ENCODE measurements at places on chromosomes 1 and 21.

DNA sequence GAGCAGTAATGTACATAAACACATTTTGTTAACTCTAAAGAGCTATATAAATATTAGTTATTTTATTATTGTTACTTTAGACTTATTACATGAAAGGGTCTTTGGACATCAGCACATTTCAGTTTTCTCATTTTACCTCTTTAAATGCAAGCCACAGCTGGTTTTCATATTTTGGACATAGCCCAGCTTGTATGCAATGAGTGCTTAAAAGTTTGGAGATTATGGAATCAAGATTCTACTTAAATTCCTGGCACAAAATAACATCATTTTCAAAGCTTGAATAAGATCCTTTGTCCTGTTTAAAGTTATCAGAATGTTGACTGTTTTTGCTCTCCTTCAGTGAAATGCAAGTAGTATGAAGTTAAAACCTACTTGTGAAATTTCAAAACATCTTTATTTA lies 15.5 kb upstream of the LEPR start:
- no peak for DNase-seq

DNA sequence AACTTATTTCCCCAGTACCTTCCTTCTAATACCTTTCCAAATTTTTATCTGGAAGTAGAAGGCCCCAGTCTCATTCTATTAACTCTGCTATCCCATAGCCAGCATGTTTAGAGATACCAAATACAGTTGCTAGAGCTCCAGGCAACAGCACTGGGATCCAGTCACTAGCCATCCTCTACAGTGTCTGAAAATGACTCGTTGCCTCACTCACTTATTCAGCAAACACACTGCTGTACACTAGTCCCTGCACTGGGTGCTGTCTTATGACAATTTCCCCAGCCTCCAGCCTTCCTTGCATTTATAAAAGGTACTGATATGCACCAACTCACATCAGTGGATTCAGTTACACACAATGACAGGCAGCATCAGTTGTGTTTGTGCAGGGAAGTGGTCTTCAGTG lies 179.0 kb downstream of the DSCAM start:
- DNase-seq = no peak

DNA sequence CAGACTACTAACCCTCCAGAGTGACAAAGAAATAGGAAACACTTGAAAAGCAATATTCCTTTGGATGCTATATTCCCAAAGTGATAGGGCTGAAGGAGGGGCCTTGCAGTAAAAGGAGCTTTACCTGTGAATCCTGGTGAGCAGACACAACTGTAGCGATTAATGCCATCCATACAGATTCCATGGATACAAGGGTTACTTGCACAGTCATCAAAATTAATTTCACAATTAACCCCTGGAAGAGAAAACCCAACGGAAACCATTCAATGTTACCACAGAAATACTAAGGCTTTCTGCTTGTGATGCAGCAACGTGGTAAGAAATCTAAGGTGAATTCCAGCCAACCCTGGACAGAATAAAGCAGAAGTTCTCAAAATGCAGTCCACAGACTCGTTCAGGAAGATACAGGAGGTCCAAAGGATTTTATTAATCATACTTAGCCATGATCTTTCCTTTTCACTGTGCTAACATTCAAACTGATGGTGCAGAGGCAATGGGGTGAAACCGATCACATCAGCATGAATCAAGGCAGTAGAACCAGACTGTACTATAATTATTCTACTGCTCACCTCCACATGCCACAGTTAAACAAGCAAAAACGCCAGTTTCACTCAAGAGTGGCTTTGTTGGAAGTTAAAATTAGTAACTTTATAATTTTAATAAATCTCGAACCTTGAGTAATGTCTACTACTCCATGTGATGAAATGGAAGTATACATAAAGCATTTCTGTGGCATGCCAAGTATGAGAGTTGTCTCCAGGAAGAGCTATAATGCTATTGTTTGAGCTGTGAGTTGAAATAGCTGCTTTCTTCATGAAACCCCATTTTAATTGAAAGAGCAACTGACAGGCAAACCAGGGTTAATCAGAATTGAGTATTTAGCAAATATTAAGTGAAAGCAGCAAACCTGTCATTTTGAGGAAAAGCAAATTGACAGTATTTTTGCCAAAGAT lies 63.2 kb upstream of the ADAM30 start:
- DNase-seq = no peak

DNA sequence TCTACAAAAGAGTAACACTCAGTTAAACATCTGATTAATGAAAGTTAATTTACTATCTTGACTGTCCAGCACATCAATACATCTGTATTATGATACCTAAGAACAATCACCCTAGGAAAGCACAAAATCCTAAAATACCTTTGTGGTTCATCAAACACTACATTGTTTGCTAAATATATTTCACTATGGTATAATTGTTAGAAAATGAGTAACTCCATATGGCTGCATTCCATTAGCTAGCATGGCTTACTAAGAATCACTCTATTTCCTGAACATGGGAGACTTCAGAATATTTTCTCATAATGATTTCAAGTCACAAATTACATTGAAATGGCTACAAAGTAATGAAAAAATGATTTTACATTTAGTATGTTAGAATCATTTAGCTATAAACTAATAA lies 12.5 kb downstream of the TRMT1L start:
- DNase-seq = no peak

GRCh38 chr1:33228935-33229487 lies 27.3 kb upstream of the ZNF362 start:
- no peak for DNase-seq

GRCh38 chr1:247111700-247112478 lies 7.7 kb upstream of the ZNF669 start:
- DNase-seq = peak; percentile 14

- DNase-seq = no peak
These were observed 90.4 kb downstream of the RGS21 start for GRCh38 chr1:192407206-192407605.

DNA sequence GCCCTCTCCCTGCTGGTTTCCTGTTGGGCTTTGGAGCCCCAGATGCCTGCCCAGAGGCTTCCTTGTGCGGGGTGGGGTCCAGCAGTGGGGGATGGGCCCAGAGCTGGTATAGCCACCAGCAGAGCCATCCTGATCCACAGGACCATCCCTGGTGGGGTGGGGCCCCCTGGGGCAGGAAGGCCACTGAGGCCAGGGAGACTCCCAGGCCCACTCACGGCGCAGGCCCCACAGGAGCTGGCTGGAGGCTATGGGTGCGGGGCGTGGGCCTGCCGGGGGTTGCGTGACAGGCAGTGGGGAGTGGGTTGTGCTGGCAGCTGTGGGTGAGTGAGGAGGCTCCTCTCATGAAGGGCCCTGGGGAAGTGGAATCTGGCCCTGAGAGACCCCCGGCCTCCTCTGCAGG lies 5.7 kb downstream of the LRRC3 start:
- no peak for DNase-seq

DNA sequence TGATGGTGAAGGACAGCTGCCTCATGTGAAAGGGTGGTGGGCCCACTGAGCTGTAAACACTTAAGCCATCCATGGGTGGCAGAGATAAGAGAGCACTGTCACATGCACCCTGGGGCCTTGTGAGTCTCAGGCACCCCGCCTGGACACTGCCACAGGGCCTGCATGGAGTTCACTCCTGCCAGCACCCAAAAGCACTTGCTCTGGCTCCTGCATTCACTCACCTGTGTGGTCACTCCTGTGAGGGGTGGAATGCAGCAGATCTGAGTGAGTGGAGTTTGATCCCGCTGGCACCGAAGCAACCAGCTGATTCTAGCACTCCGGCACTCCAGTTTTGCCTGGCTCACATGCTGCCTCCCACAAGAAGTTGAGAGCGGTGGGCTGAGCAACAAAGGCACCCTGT lies 1142.1 kb upstream of the PRMT6 start:
- no peak for DNase-seq

GRCh38 chr1:156828400-156829124 lies 11.9 kb upstream of the SH2D2A start:
- no peak for DNase-seq

GRCh38 chr1:156499194-156499841 lies 1.3 kb downstream of the MEF2D start:
- no peak for DNase-seq

DNA sequence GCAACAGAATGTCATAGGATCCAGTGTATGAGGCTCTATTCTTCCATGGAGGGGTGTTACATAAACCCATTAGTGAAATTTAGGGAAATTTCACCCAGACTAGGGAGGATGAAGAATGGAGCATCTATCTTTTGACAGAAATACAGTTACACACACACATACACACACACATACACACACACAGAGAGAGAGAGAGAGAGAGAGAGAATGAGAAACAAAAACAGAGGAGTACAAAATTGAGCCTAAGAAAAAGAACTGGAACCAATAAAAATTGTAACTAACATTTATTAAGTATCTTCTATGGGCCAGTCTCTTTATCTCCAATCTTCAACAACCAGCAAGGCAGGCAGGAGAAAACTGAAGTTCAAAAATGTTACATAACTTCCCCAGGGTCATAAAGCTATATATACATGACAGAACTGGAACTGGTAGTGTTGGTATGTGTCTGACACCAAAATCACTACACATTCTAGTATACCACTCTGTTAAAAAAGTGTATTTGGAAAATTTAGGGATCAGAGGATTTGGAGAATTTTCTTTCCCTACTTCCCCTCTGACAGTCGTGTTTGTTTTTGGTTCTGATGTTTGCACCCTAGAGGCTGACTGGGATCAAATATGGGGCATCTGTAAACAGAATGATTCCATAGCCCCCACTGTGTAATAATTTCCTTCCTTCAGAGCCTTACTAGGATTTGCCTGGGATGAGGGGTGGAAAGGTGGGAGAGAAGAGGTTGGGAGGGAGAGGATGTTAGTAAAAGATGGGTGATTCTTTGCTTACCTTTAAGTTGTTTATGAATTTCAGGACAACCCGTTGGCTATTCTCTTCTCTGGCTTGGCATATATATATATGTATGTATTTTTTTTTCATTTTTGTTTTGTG lies 1.0 kb upstream of the ZFYVE9 start:
- no peak for DNase-seq

DNA sequence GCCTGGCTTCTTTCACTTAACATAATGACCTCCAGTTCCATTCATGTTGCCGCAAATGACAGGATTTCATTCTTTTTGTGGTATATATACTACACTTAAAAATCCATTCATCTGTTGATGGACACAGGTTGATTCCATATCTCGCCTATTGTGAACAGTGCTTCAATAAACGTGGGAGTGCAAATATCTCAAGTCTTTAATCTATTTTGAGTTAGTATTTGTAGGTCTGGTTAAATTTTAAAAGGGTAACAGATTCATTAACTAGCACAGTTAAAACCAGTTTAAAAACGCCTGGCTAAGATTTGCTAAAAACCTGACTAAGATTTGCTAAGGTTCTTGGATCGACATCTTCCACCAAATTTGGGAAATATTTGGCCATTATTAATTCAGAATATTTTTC lies 45.7 kb downstream of the CRB1 start:
- no peak for DNase-seq

- no peak for DNase-seq
These were observed 46.0 kb downstream of the OPTC start for GRCh38 chr1:203539831-203540546.

- no peak for DNase-seq
These were observed 6.8 kb downstream of the TENT5B start for GRCh38 chr1:27005648-27006496.

DNA sequence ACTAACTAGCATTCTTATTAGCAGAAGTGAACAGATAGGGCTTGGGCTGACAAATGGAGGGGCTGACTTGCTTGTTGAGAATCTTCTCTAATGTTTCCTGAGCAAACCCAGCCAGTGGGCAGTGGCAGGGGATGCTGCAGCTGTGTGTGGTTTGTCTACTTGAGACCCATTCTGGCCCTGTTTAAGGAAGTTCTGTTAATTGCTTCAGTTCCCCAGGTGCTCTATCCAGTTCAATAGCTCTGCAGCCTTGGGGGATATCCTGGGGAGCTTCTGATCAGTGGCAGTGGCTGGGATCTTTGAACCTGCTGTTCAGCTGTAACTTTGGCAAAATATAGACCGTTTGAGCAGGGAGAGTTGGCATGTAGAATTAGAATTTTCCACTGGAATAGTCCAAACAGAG lies 137.4 kb downstream of the ZNF326 start:
- no peak for DNase-seq

- DNase-seq = no peak
These were observed 828 bp upstream of the RGS8 start for GRCh38 chr1:182685215-182685614.

GRCh38 chr1:29370067-29370466 lies 133.7 kb downstream of the PTPRU start:
- no peak for DNase-seq

GRCh38 chr1:27133991-27134390 lies 20.9 kb downstream of the SLC9A1 start:
- no peak for DNase-seq

DNA sequence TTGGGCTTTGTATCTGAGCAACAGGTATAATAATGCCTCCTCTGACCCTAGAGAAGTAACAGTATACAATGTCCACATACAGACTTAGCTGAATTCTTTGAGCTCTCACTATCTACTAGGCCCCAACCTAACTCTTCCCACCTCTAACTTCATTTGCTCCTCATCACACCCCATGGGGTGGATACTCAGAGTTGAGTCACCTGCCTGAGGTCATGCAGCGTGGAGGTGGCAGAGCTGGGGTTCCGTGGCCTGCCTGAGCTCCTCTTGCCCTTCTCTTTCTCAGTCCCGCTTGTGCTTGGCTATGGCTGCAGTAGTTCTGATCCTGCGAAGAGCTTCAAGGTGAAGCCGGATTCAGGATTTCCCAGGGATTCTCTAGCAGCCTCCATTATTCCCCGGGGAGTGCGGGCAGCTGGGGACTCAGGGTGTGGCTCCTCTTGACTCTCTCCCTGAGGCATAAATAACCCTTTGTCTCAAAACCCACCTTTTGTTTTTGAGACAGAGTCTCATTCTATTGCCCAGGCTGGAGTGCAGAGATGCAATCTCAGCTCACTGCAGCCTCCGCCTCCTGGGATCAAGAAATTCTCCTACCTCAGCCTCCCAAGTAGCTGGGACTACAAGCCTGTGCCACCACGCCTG lies 29.9 kb upstream of the ACTL8 start:
- DNase-seq = no peak

GRCh38 chr1:211259638-211260126 lies 516 bp downstream of the RCOR3 start:
- peak; percentile 37 for DNase-seq

DNA sequence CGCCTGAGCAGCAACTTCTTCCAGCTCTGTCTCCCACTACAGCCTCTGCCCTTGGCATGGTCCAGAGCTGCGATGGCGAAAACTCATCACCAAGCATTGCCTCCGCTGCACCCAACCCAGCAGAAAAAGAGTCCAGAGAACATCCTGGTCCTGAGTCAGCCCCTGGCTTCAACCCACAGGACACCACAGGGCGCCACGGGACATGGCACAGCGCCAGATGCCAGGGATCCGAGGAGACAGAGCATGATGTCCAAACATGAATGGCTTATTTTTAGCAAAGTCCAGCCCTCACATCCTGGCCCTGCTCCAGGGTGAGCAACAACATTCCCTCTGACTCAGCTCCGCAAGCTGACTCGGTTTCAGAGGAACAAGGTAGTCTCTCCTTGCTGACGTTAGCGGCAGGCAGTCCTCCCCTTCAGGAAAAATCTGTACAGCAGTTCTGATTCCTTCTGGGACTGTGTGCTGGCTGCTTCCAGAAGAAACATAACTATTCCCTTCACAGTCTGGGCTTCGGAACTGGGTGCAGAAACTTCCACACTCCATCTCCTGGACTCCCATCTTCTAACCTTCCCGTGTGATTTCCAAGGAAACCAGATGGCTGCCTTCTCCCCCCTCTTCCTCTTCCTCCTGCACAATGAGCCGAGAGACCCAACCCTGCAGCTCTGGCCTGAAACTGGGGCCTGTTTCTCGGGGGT lies 131.3 kb downstream of the TOMM20 start:
- peak; percentile 100 for DNase-seq
